ENCODE measurements at places on chromosomes 1 and 21. TPM values are rescaled to one million over a fixed set of nuclear protein-coding genes. Genes with fewer than 3 reads are reported as not detected.

Gene HSF2BP
- total RNA-seq = 0.35 TPM

GRCh38 chr1:72623299-72623708 lies 341.0 kb upstream of the NEGR1 start:
- no peaks in the 10 kb centered on the region for H3K36me3 ChIP-seq
- no peaks in the 10 kb centered on the region for H3K4me1 ChIP-seq
- H3K4me3 ChIP-seq = no peak overlapping the region

DNA sequence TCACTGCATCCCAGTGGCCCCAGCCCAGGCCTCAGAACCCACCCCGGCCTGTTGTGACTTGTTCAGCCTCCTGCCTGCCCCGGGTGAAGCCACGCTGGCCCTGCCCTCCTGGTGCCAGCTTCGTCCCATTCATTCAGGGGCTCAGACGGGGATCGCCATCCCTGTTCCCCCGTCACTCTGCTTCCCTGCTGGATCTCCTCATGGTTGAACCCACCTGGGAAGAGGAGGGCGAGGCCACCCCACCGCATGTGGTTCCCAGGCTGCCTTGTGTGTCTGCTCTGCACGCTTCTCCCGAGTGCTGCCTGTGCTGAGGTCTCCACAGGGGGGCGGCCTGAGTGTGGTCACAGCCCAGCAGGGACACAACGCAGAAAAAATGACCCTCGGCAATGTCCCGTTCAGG lies 108.2 kb upstream of the ACTRT2 start:
- no peak overlapping the region for H3K27ac ChIP-seq
- H3K4me1 ChIP-seq = no peaks in the 10 kb centered on the region
- H3K36me3 ChIP-seq = no peaks in the 10 kb centered on the region
- DNase-seq = no peak

DNA sequence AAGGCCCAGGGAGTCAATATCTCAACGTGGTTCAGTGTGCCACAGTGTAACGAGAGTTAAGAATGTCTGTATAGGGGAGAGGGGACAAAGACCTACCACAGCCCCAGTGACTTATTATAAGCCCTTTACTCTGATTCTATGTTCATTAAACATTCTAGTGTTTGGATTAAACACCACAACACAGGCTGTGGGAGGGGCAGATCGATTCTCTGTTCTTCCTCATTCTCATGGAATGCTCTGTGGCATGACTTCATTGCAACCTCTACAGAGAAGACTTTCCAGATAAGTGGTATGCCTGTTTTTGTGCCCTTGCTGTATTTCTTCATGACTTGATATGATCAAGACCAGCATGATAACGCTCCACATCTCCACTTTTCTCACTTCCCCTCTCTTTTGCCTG lies 39.0 kb upstream of the CD5L start:
- no peaks in the 10 kb centered on the region for H3K36me3 ChIP-seq
- H3K4me3 ChIP-seq = no peak overlapping the region
- H3K27me3 ChIP-seq = no peaks in the 10 kb centered on the region
- no peaks in the 10 kb centered on the region for H3K4me1 ChIP-seq

- no peaks in the 10 kb centered on the region for H3K36me3 ChIP-seq
- H3K27ac ChIP-seq = no peak overlapping the region
- no peak overlapping the region for H3K4me3 ChIP-seq
- H3K4me1 ChIP-seq = no peaks in the 10 kb centered on the region
- DNase-seq = no peak
Measured at GRCh38 chr1:227576189-227576588, 12.8 kb downstream of the ZNF678 start.

GRCh38 chr1:81513796-81514354 lies 286.9 kb upstream of the ADGRL2 start:
- no peaks in the 10 kb centered on the region for H3K36me3 ChIP-seq
- no peaks in the 10 kb centered on the region for H3K27me3 ChIP-seq
- no peak overlapping the region for H3K4me3 ChIP-seq
- no peak for DNase-seq

DNA sequence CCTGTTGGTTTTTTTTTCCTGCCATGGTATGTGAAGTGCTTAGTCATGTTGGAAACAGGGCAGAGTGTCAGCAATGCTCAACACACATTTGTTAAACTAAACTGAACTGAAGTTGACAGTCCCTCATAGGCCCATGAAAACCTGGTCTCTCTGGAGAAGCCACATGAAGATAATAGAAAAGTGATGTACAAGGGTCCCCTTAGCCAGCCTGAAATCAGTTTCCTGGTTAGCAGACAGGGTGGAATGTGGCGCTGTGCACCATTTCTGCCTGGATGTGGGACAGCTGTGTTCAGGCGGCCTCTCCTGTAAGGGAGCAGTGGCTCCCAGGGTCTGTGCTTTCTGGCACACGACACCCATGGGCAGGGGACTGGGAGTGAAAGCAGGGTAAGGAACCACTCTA lies 9.9 kb upstream of the CHI3L1 start:
- no peak overlapping the region for H3K27ac ChIP-seq
- no peaks in the 10 kb centered on the region for H3K36me3 ChIP-seq
- H3K27me3 ChIP-seq = no peaks in the 10 kb centered on the region

- H3K36me3 ChIP-seq = no peaks in the 10 kb centered on the region
- H3K27me3 ChIP-seq = no peaks in the 10 kb centered on the region
- H3K4me3 ChIP-seq = no peak overlapping the region
- DNase-seq = no peak
Measured at GRCh38 chr1:147434921-147435320, 106.4 kb upstream of the BCL9 start.

DNA sequence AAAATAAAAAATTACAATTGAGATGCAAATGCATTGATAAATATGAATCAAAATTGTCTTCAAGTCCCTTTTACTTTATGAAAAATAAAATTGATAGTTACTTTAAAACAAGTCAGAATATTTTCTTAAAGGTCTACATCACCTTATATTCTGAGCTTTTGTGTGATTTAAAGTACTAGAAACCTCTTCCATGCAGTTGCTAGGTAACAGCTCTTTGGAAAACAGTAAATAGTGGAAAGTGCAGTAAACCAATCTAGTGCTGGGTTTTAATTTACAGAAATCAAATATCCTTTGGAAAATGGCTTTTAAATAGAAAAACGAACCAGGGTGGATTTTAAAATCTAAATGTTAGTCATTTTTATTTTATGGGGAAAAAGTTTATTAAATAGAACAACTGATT lies 227.9 kb downstream of the KCNT2 start:
- H3K27me3 ChIP-seq = no peaks in the 10 kb centered on the region
- no peak overlapping the region for H3K4me3 ChIP-seq
- H3K27ac ChIP-seq = no peak overlapping the region
- no peaks in the 10 kb centered on the region for H3K36me3 ChIP-seq
- DNase-seq = no peak

Data from esophagus squamous epithelium (tissue), 5 donors.